Breast epithelium (tissue), 4 donors: ENCODE measurements at places on chromosomes 2 and 18. TPM values are rescaled to one million over a fixed set of nuclear protein-coding genes. Genes with fewer than 3 reads are reported as not detected.

HOXD4 gene
- 1.9 TPM for total RNA-seq

- DNase-seq, result no peak
- H3K4me1 ChIP-seq, result no peaks in the 10 kb centered on the region
- H3K27ac ChIP-seq, result no peak overlapping the region
Observed at GRCh38 chr18:12088731-12089375, 4.8 kb upstream of the ANKRD62 start.

- H3K4me3 ChIP-seq, result no peak overlapping the region
- no peaks in the 10 kb centered on the region for H3K27me3 ChIP-seq
- no peak overlapping the region for H3K27ac ChIP-seq
- no peaks in the 10 kb centered on the region for H3K4me1 ChIP-seq
- no peaks in the 10 kb centered on the region for H3K36me3 ChIP-seq
- DNase-seq, result no peak
Observed at GRCh38 chr2:120589771-120590608, 145.7 kb upstream of the GLI2 start.

GRCh38 chr2:166892397-166892796, 4.1 kb downstream of the XIRP2 start:
- H3K4me1 ChIP-seq, result no peaks in the 10 kb centered on the region
- no peak overlapping the region for H3K27ac ChIP-seq
- H3K36me3 ChIP-seq, result no peaks in the 10 kb centered on the region
- no peak for DNase-seq
- no peak overlapping the region for H3K4me3 ChIP-seq

DNA sequence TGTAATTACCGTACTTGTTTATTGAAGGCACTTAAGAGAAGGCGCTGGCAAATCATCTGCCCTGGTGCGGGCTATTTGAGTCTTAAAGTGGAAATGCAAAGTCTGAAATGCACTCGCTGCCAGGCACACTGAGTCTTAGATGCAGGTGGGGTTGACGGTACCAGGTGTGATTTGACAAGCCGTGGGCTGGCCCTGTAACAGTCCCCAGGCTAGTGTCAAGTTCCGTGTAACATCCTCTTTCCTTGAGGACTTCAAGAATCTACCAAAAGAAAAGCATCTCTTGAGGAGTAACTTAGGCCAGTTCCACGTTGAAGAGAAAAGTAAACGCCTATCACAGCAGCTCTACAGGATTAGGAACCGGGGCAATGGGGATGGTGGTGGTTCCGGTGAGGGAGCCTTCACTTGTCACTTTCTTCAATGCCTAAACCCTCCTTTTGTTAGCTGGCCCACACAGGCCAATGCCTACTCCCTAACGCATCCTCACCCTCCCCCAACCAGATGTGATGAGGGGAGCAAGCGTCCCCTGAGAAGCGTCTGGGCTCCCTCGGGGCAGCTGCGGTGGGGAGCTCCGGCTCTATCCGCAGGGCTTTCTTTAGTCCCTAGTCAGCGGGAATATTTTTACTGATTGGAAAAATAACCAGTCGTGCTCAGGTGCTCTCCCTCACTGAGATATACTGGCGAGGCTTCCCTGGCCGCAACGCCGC, 1.5 kb upstream of the UGP2 start:
- peak overlapping the region; percentile 88 for H3K4me3 ChIP-seq
- H3K27ac ChIP-seq, result peak overlapping the region; percentile 98
- no peak for DNase-seq
- no peaks in the 10 kb centered on the region for H3K36me3 ChIP-seq

GRCh38 chr2:156452971-156453370, 16.8 kb downstream of the GPD2 start:
- no peak overlapping the region for H3K4me3 ChIP-seq
- H3K4me1 ChIP-seq, result peaks cover under 1% of the 10 kb centered on the region
- DNase-seq, result no peak
- no peak overlapping the region for H3K27ac ChIP-seq
- H3K36me3 ChIP-seq, result no peaks in the 10 kb centered on the region
- no peaks in the 10 kb centered on the region for H3K27me3 ChIP-seq

D2HGDH gene
- total RNA-seq, result 16.3 TPM

GRCh38 chr2:43178055-43178598, 48.3 kb downstream of the ZFP36L2 start:
- DNase-seq, result no peak
- no peaks in the 10 kb centered on the region for H3K27me3 ChIP-seq
- H3K27ac ChIP-seq, result peak overlapping the region; percentile 94
- H3K36me3 ChIP-seq, result no peaks in the 10 kb centered on the region
- peaks cover 4% of the 10 kb centered on the region for H3K4me1 ChIP-seq

- no peaks in the 10 kb centered on the region for H3K27me3 ChIP-seq
- no peak overlapping the region for H3K27ac ChIP-seq
- no peaks in the 10 kb centered on the region for H3K36me3 ChIP-seq
- H3K4me1 ChIP-seq, result no peaks in the 10 kb centered on the region
- DNase-seq, result no peak
Observed at GRCh38 chr2:218434456-218434855, 15.5 kb downstream of the VIL1 start.

DNA sequence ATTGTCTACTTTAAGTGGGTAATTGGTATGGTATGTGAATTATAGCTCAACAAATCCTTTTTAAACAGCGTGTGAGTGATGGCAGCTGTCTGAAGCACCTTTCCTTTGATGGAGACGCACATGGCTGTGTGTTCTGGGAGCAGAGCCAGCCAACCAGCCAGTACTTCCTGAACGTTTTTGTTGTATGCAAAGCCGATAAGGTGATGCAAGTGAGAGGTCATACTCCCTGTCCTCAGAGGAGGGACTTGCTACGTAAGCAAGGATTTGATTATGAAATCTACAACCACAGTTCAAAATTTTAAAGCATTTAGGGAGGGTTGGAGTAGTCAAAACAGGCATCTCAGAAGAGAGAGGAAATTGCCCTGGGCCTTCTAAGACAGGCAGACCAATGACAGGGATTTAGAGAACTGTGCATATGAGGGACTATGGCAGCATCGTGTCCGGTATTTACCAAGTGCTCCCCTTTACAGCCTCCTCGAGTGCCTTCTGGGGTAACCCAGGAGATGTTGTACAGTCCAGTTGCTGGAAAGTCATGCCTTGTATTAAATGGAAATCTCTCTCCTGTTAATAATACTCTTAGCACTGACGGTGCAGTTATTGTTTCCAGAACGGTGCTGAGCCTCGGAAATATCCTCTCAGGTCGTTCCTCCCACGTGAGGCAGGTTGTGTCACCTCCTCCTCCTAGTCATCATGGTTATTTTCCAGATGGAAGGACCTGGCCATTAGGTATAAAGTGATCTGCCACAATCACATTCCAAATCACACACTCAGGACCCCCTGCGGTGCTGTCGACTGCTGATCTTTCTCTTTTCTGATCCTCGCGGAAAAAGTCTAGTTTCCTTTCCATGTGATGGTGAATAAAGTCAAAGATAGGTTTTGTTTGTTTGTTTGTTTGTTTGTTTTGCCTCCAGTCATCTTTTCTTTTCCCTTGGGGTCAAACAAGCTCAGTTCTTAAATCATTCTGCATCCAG, 28.4 kb downstream of the ARHGEF4 start:
- DNase-seq, result no peak
- no peak overlapping the region for H3K27ac ChIP-seq
- no peaks in the 10 kb centered on the region for H3K4me1 ChIP-seq
- H3K4me3 ChIP-seq, result no peak overlapping the region
- no peaks in the 10 kb centered on the region for H3K36me3 ChIP-seq

- no peak overlapping the region for H3K4me3 ChIP-seq
- no peaks in the 10 kb centered on the region for H3K27me3 ChIP-seq
- no peak overlapping the region for H3K27ac ChIP-seq
- no peaks in the 10 kb centered on the region for H3K36me3 ChIP-seq
- DNase-seq, result no peak
Observed at GRCh38 chr2:52776571-52776970, 991.0 kb upstream of the CHAC2 start.

- no peaks in the 10 kb centered on the region for H3K4me1 ChIP-seq
- no peaks in the 10 kb centered on the region for H3K27me3 ChIP-seq
- H3K4me3 ChIP-seq, result no peak overlapping the region
- H3K36me3 ChIP-seq, result no peaks in the 10 kb centered on the region
- no peak for DNase-seq
Observed at GRCh38 chr2:55017880-55018279, 32.4 kb downstream of the RTN4 start.

- H3K27me3 ChIP-seq, result no peaks in the 10 kb centered on the region
- no peaks in the 10 kb centered on the region for H3K4me1 ChIP-seq
- H3K36me3 ChIP-seq, result no peaks in the 10 kb centered on the region
- no peak overlapping the region for H3K4me3 ChIP-seq
- H3K27ac ChIP-seq, result no peak overlapping the region
Observed at GRCh38 chr2:119683713-119684443, 4.9 kb downstream of the TMEM177 start.

DNA sequence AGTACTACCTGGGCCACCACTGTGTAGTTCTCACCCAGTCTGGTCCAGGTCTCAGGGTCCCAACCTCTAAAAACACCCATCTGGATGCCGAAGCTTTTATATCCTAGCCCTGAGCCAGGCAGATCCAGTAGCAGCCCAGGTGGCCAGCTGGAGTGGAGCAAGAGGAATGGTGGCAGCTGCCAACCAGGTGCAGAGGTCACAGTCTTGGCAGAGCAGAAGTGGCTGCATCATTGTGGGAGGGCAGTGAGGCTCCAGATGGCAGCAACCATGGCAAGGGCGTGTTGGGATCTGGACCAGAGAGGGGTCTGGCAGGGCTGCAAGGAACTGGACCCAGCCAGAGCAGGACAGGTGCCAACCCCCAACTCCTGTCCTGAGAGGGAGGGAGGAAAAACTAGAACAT, 72.2 kb upstream of the AGAP1 start:
- no peak overlapping the region for H3K4me3 ChIP-seq
- no peaks in the 10 kb centered on the region for H3K4me1 ChIP-seq
- H3K36me3 ChIP-seq, result no peaks in the 10 kb centered on the region
- H3K27ac ChIP-seq, result no peak overlapping the region
- H3K27me3 ChIP-seq, result no peaks in the 10 kb centered on the region
- no peak for DNase-seq

REEP1 gene
- total RNA-seq, result 0.32 TPM

KCNK3 gene
- 2.3 TPM for total RNA-seq

- H3K4me3 ChIP-seq, result no peak overlapping the region
- DNase-seq, result no peak
- H3K36me3 ChIP-seq, result no peaks in the 10 kb centered on the region
- H3K4me1 ChIP-seq, result no peaks in the 10 kb centered on the region
- H3K27ac ChIP-seq, result no peak overlapping the region
Observed at GRCh38 chr2:145137901-145138300, 618.0 kb upstream of the ZEB2 start.

DNA sequence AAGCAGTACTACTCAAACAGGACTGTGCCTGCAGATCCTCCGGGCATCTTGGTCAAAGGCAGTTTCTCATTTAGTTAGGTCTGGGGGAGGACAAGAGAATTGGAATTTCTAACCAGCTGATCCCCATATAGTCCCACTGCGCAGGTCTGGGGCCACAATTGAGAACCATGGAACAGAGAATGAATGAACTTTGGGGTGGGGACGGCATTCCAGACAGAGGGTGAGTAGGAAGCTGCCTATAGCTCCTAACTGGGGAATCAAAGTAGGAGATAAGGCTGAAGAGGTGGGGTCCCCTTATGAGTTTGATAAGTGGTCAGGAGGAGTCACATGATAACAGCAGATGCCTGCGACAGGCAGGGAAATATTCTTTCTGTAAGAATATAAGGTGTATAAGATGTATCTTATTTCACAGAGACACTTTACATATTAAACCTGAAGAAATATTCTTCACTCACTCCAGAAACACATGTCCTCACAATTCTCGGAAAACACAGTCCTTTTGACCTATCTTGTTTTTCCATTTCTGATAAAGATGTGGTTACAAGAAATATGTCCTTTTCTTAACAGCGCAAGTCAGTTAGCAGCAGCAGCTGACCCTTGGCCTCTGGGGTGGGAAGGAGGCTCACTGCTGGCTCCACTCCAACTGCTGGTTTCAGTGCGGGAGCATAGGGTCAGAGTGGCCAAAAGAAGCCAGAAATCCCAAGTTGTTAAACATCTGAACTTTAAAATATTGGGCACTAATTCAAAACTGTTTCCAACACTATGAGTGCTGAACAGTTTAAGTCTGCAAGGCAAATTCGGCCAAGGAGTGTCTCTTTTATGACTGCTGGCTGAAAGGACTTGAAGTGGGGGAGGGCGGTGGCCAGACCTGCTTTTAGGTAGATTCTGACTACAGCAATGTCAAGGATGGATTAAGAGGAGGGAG, 12.6 kb upstream of the TMEM214 start:
- DNase-seq, result no peak
- H3K36me3 ChIP-seq, result no peaks in the 10 kb centered on the region
- H3K27ac ChIP-seq, result peak overlapping the region; percentile 82
- H3K27me3 ChIP-seq, result no peaks in the 10 kb centered on the region
- no peak overlapping the region for H3K4me3 ChIP-seq

NPHP1 gene
- total RNA-seq, result 5.4 TPM

- no peak overlapping the region for H3K27ac ChIP-seq
- H3K36me3 ChIP-seq, result no peaks in the 10 kb centered on the region
- H3K27me3 ChIP-seq, result no peaks in the 10 kb centered on the region
- no peaks in the 10 kb centered on the region for H3K4me1 ChIP-seq
Observed at GRCh38 chr2:78251708-78252107, 729.5 kb upstream of the LRRTM4 start.

DNA sequence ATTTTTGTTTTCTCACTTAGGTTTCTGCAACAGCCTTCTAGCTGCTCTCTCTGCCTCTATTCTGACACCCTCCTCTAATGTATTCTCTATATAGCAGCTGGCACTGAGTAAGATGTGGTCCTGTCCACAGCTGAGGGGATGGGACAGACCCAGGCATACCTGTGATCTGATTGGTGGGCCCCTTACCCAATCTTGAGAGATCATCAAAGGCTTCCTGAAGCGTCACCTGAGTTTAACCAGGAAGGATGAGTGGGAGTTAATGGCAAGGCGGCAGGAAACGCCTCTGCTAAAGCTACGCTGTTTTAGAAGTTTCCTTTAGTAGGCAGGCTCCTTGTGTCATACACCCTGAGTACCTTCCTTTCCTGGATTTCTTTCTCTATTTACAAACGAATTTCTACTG, 5.7 kb upstream of the TET3 start:
- H3K36me3 ChIP-seq, result no peaks in the 10 kb centered on the region
- no peaks in the 10 kb centered on the region for H3K4me1 ChIP-seq
- no peak overlapping the region for H3K4me3 ChIP-seq

GRCh38 chr2:10971161-10971887, 59.6 kb downstream of the KCNF1 start:
- H3K36me3 ChIP-seq, result no peaks in the 10 kb centered on the region
- no peak overlapping the region for H3K4me3 ChIP-seq
- no peak for DNase-seq
- no peaks in the 10 kb centered on the region for H3K27me3 ChIP-seq
- no peaks in the 10 kb centered on the region for H3K4me1 ChIP-seq

GRCh38 chr2:20401489-20401835, 45.4 kb upstream of the RHOB start:
- H3K4me3 ChIP-seq, result no peak overlapping the region
- DNase-seq, result peak; percentile 46
- no peaks in the 10 kb centered on the region for H3K36me3 ChIP-seq
- no peaks in the 10 kb centered on the region for H3K27me3 ChIP-seq
- H3K27ac ChIP-seq, result peak overlapping the region; percentile 40
